Activated T-cell treated with anti-CD3 and anti-CD28 coated beads, Interleukin-2, amount 50 U/mL, for 72 hours (primary cell): ENCODE measurements at places on chromosomes 5 and 9. TPM values are rescaled to one million over a fixed set of nuclear protein-coding genes. Genes with fewer than 3 reads are reported as not detected.

Gene DMRT3
- total RNA-seq, result not detected

Gene IL4
- 1.5 TPM for total RNA-seq

DNA sequence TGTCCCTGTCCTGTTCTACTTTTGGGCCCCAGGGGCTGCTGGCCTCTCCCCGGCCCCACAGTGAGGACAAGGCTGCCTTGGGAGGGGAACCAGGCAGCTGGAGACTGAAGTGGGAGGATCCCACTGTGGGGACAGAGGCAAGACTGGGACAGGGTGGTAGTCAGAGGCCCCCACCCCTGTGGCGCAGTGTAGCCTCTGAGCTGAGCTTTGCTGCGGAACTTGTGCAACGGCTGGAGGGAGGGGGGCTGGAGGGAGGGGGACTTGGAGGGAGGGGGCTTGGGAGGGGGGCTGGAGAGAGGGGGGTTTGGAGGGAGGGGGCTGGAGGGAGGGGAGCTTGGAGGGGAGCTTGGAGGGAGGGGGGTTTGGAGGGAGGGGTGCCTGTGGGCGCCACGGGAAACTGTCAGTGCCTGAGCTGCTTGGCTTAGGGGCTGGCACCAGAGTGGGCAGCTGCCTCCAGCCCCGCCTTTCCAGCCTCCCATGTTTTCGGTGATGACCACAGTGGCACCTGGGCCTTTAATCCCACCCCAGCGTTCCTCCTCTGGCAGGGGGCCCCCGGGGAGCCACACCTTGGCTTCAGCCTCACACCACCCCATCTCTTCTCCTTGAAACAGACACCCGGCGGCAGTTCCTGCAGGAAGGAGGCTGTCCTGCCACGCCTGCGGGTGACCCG, 2.3 kb upstream of the FUT7 start:
- DNase-seq, result no peak

DNA sequence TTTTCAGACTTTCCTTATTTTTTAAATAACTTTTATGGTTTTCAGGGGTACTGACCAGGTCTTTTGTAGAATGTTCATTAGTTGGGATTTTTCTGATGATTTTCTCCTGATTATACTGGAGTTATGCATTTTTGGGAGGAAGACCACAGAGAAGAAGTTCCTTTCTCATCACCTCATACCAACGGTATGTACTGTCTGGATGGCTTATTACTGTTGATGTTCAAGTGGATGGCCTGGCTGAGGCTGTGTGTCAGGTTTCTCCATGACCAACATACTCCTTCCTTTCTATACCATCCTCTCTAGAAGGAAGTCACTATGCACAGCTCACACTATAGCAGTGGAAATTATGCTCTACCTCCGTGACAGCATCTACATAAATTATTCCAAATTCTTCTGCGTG, 71.1 kb upstream of the NR3C1 start:
- no peak for DNase-seq

GRCh38 chr9:33472881-33473615, 676 bp downstream of the NOL6 start:
- no peak for DNase-seq

DNA sequence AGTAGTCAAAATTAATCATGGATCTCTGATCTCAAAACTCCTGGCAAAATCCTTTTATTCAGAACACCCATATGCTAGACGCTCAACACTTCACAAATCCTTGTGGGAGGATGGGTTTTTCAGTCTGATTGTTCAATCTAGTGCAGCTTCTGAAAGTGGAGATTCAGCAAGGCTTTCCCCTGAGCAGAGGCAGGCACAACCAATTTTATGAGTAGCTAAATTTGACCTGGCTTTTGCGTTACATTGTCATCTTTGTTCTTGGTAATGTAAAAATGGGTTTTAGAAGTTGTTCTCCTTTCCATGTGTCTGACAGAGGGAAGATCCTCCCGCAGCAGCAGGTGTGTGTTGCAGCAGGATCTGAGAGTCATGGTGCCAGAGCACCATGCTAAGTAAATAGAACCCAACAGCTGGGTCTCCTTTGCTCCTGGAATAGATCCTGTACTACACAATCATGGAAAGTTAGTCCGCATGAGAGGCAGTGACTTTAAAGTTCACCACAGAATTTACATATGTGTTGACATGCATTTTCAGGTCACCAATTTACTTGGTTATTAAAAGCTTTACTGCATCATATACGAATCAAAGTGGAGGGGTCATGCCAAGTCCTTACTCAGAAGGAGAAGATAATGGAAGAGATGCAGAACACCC, 70.1 kb upstream of the MEF2C start:
- no peak for DNase-seq

- DNase-seq, result no peak
Observed at GRCh38 chr9:118423721-118424120, 719.5 kb downstream of the TLR4 start.

DNA sequence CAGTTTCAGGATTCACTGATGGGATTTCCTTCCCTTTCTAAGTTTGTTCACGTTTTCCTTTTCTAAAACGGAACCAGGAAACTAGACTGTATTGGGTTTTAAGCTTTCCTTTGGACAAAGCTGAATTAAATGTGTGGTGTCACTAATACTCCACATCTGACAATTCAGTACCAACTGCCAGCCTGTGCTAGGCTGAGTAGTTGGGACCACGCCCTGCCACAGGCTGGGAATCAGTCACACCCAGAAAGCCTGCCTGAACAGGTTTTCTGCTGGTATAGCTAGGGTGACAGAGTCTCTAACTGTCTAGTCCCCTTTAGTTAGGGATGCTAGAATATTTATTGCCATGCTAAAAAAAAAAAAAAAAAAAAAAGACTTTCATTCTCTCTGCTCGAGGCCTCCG, 15.6 kb downstream of the SPACA9 start:
- DNase-seq, result no peak

- DNase-seq, result no peak
Observed at GRCh38 chr9:127022913-127023660, 99.3 kb downstream of the ANGPTL2 start.

DNA sequence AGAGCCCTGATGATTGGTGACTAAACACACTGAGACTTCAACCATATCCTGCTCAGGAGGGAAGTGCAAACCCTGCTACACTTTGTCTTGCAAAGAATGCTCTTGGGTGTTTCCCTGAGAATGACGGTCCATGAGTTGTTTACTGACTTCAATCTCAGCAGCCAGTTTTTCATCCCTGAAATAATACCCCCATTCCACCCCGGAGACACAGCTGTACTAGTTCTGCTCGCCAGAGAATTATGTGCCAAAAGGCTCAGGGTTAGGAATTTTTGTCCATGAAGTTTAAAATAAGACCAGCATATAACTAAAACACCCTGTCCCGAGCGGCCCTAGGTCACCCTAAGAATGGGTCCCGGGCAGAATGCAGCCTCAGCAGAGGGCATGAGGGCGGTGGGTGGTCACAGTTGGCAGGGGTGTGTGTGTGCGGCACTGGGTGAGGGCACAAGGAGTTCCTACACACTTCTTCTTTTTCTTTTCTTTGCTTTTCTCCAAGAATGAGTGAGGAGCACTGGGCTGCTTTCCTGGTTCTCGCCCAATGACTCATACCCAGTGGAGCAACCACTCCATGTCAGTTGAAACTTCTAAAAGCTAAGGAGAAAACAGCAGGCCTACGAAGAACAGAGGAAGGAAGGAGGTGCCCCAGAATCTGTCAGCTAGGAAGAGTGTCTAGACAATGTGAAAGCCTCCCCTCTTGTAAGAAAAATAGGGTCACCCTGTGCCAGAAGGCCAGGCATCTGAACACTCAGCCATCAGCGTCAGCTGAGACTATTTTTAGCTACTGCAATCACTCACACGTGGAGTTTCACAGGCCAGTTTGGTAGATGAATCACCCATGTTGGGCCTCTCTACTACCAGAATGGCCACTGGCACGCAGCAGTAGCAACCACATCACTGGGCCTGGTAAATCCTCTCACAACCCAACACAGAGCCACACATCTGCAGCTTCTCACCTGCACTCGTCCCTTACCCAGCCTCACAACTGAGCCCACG, 105.9 kb downstream of the DPYSL3 start:
- no peak for DNase-seq

DNA sequence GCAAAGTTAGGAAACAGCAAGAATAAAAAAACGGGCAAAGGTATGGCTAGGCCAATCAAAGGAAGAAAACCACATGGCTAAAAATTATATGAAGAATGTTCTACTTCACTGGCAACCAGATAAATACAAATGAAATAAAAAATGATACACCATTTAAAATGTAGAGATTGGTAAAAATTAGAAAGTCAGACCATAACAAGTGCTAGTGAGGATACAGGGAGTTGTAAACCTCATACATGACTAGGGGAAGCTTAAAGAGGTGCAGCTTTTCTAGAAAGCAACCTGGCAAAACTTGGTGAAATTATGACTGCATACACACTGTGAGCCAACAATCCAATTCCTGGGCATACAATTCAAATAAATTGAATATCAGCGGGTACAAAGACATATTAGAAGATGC, 119.0 kb upstream of the LIFR start:
- no peak for DNase-seq

DNA sequence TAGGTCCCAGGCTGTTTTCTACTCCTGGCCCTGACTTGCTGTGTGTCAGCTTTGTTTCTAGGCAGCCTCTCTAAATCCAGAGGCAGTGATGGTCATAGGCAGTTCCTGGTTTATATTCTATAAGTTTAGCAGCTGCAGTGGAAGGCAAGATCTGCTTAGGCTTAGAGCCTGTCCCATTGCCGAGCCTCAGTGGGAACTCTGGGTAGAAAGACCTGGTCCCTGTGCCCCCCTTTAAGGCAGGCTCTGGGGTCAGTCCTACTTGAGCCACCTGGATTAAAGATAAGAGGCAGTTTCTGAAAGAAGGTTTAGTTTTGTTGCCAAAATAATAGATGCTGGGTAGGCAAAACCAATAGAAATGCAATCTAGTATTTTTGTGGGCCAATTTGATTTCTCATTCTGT, 13.6 kb downstream of the MCCC2 start:
- DNase-seq, result no peak

DNA sequence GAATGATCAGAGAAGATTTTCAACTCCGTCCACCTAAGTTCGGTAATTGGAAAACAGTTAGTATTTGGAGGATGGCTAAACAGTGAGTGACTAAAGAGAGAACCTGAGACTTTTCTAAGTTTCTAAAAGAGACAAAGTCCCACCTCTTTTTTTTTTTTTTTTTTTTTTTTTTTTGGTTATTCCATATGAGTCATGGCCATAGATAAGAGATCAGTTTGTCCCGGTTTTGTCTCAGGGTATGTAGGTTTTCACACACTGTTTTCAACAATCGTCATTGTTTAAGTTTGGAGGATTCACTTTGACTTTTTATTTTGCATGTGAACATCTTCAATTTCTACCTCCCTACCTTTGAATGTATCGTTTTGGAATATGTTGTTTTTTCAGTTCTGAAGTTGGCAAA, 85.9 kb downstream of the NTRK2 start:
- no peak for DNase-seq

DNA sequence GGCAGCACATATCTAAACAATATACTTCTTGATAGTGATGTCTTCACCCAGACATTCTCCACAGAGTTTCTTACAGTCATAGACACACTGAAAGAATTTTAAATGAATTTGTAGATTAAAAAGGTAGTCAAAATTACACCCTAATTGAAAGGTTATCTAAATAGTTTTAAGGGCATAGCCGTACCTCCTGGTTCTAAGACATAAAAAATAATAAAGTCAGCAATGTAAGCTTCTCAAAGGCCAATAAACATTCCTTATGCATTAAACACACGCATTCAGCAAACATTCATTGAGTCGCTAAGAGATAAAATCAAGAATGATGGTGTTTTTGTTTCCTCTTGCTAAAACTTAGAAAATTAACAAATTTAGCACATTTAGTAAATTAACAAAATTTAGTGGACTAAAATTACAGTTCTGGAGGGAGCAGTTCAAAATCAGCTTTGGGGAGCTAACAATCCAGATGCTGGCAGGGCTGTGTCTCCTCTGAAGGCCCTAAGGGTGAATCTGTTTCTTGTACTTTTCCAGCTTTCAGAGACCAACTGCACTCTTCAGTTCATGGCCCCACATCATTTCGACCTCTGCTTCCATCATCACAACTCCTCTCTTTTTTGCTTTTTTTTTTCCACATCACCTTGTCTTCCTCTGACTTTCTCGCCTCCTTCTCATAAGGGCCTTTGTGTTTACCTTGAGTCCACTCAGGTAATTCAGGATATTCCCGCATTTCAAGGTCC, 516.5 kb downstream of the DNAH5 start:
- no peak for DNase-seq

- DNase-seq, result no peak
Observed at GRCh38 chr5:10958728-10959127, 197.7 kb upstream of the DAP start.

DNA sequence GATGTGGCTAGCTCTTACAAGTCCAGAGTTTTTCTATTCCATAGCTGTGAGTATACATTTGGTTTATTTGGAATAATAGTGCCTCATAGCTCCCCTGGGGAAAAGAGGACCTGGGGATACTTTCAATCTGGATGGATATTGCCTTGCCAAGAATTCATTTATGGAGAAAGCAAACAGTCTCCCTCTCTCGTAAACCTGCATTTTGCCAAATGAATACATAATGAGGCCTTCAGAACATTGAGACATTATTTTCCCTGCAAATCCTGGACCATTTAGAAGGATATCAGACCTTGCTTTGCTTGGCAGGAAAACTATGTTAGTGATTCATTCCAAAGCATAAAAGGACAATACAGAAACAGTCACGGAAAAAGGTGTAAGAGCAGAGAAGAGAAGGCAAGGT, 569.6 kb upstream of the BRINP1 start:
- no peak for DNase-seq

DNA sequence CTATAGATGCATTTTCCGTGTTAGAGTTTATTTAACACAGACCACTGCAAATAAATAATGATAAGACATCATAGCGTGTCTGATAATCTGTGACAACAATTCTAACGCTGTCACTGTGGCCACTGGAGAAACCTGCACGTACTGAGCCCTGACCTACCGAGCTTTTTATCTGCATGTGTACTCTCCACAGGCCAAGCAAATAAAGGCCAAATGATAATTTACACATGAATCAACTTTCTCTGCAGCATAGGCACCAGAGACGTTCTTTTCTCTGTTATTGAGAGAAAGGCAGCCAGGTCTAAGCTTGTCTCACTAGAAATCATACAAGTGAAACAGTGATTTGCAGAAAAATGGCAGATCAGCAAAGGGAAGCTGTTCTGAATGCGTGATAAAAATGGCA, 75.8 kb downstream of the POU5F2 start:
- no peak for DNase-seq

GRCh38 chr5:110134963-110135935, 445.5 kb downstream of the MAN2A1 start:
- DNase-seq, result no peak
